Stimulated activated CD4-positive, alpha-beta T cell treated with anti-CD3 and anti-CD28 coated beads, Interleukin-4, amount 100 ng/mL, for 4 hours (primary cell): ENCODE measurements at places on chromosomes 5 and 9.

DNA sequence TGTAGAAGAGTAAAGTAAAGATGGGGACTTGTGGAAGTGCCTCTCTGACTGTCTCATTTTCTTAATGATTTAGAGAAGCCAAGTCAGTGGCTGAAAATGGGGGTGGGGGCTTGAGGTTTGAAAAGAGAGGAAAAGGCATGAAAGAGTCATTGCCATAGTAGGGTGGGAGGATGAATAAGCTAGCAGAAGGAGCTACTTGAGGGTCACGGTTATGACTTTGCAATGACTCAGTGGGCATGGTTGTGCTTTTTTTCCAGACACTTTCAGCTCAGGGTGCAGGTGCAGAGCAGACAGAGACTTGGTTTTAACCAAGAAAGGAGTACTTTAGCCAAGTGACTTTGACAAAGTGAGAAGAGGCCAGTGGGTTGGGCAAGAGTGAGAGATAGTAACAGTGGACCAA lies 117.8 kb downstream of the PTTG1 start:
- DNase-seq: peak; percentile 10

- no peak for DNase-seq
Observed at GRCh38 chr5:14286574-14287421, 143.7 kb downstream of the TRIO start.

GRCh38 chr9:84818791-84819190 lies 149.3 kb downstream of the NTRK2 start:
- no peak for DNase-seq

- no peak for DNase-seq
Observed at GRCh38 chr5:176803943-176804498, 6.3 kb upstream of the UNC5A start.

DNA sequence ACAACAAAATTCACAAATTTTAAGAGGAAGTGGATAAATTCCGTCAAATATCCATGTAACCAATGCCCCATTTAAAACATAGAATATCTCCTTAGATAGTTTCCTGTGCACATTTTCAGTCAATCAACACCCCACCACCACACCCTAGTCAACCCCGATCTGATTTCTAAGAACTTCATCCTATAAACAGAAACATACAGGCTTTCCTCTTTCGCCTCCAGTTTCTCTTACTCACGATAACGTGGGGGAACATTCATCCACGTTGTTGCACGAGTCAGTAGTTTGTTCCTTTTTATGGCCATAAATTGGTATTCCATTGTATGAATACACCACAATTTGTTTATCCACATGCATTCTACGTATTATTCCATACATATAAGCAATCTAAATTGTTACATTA lies 35.6 kb upstream of the TRIO start:
- no peak for DNase-seq

GRCh38 chr5:67287510-67288268 lies 91.1 kb upstream of the CD180 start:
- no peak for DNase-seq

GRCh38 chr9:37992924-37993349 lies 76.1 kb downstream of the SHB start:
- DNase-seq: no peak

GRCh38 chr9:81716409-81716808 lies 27.1 kb upstream of the TLE1 start:
- no peak for DNase-seq

GRCh38 chr5:335740-336038 lies 14.2 kb downstream of the AHRR start:
- DNase-seq: no peak

DNA sequence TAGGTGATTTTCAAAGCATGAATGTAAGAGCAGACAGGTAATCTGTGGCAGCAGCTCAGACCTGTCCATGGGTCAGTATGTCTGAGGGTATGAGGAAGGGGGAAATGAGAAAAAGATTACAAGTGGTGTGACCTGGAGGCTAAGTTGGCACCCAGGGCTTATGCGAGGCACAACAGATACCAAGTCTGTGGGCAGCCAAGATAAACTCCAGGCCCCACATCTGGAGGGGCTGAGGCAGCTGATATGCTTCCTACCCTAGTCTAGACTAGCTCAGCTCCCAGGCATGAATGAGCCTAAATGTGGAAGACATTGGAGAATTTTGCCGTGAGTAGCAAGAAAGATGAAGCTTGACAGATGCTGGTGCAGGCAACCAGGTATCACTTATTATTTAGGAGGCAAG lies 151.7 kb downstream of the PIK3R1 start:
- DNase-seq: no peak

DNA sequence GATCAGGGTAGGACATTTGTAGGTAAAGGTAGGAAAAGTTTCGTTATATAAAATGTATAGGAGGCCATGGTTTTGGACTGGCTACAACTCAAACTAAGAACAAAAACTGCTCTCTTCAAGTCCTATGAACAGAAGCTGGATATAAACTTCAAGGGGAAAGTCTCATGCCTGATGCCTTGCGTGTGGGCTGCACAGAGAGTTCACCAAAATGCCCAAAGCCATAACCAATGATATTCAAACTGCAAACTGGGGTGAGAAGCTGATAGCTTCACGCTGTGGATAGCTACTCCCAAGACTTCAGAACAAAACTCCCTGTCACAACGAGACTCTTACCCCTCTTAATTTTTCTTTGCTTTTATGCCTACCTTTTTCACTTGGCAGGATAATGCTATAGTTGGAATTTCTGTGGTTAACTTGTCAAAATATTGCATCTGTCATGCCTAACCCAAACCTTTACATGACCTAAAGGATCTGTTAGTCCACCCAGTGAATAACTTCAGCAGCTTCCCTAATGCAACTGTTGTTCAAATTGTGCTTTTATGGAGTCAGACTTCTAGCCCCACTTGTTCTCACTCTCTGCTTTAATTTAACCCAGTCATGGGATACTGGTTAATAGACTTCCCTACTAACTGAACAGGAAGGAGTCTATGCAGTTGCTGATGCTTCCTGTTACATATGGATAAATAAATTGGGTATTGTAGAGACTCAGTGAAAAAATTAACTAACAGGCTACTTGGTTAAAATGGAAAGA lies 71.9 kb downstream of the SFXN1 start:
- no peak for DNase-seq

- DNase-seq: no peak
Observed at GRCh38 chr9:1051584-1052275, 1.6 kb downstream of the DMRT2 start.

GRCh38 chr9:137358126-137358525 lies 56.1 kb upstream of the NRARP start:
- no peak for DNase-seq

DNA sequence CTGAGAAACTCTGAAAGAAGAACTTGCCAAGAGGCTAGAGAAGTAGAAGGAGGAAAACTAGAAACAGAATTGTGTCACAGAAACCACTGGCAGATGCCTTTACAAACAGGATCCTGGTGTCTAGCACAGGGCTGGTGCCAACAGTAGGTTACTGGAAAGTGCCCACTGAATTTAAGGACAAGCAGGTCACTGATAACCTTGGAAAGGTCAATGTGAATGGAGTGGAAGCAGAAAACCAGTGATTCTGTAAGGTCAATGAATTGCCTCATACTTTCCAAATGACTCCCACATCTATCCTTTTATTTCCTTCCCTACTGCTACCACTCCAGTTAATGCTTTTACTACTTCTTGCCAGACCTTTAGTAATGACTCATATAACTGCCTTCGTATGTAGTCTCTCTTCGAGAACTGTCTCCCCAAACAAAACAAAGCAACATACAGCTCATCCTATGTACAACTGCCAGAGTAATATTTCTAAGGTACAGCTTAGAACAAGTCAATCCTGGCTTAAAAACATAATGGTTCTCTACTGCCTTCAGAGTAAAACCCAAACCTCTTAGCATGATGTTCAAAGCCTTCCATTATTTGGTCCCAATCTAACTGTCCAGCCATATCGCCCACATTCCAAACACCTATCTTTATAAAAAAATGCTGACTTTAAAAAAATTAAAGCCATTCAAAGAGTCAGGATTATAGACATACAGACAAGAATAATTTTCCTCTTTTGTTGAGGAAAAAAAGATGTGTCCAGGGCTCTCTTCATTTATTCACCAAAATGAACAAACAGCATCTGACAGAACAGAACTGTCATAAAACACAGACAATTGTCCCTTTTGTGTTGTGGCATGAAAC lies 52.5 kb downstream of the NR3C1 start:
- DNase-seq: no peak

- no peak for DNase-seq
Observed at GRCh38 chr5:137248527-137248926, 250.6 kb downstream of the SPOCK1 start.

DNA sequence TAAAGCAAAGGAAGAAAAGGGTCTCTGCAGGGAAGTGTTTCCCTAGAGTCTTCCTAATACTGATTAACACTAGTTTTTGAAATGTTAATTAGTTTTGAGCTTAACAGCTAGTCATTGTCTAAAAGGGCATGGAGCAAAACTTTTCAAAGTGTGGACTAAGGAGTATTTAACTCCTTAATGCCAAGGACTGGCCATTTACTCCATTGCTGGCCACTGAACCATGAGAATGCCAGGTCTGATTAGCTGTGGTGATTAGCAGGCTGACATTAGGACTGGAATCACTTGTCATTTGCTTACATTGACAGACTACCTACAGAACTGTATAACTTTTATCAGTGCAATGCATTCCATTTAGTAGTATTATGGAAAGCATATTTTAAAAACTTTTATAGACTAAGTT lies 987.0 kb downstream of the NR2F1-AS1 start:
- no peak for DNase-seq
